ENCODE measurements at places on chromosomes 16 and 17.

- peak; percentile 17 for DNase-seq
Measured at GRCh38 chr17:79081571-79082276, 7.1 kb downstream of the ENGASE start.

DNA sequence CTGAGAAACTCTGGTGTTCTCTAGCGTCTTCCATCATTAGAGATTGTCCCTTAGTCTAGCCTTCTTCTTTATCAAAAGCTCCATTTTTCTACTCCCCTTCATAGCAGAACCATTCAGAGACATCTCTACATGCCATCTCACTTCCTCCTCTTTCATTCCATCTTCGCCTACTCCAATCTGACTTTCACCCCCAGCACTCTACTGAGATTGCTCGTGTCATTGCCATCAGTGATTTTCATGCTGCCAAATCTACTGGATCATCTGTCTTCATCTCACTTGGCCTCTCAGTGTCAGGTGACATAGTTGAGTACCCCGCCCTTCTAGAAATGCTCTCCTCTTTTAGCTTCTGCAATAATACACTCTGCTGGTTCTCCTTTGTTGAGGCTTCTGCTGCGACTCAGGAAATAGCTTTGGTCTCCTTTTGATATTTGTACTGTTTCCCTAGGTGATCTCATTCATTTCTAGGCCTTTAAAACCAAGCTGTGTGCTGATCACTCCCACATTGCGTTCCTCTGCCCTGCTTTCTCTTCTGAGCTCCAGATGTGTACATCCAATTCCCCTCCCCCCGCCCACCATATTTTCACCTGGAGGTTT is 119.1 kb downstream of the FTO start:
- no peak for DNase-seq

DNA sequence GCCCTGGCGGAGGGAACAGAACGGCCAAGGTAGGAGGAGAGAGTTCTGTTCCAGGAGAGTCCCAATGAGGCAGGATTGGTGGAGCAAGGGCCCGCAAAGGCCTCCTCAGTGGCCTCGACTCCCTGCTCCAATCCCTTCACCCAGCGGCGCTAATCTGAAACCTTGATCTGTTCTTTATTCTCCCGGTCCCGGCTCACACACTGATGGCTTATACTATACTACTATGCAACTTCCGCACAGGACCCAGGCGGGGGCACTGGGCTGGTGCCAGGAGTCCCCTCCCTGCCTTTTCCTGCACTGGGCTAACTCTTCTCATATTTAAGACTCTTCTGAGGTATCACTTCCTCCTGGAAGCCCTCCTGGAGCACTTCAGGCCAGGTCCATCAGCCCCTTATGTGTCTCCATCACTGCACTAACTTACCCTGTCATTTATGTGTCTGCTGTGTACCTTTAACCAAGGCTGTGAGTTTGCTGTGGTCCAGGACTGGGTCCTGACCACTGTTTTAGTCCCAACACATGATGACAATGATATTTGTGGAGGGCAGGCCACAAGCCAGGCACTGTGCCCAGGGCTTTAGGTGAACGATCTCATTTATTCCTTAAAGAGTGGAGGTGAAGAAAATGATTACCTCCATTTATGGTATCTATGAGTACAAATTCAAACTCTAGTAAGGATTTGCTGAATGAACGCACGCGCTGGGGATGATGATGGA is 6.8 kb downstream of the CCDC102A start:
- DNase-seq: no peak

- peak; percentile 59 for DNase-seq
Measured at GRCh38 chr16:19680881-19681340, 37.1 kb downstream of the KNOP1 start.

DNA sequence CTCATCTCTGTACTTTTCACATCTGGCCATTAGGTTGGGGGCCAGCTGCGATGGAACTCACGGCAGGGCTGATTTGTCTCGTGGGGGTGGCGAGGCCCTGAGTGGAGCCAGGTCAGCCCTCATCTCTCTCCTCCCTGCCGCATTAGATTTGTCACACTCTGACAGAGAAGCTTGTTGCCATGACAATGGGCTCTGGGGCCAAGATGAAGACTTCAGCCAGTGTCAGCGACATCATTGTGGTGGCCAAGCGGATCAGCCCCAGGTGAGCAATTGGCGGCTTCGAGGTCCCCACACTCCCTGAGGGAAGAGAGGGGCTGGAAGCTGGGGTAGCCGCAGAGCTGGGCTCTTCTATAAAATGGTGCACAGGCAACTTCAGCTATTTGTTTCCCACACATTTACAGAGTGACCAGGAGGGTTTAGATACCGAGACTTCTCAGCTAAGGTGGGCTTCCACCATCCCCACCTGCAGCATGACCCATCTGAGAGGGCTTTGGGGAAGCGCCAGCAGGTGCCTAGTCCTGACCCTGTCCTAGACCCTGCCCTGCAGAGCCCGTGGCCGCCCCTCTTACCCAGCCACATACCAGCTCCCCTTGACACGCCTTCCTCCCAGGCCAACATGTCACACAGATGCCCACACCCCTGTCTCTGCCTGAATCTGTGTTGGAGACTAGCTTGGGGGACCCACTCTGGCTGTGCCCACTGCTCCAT is 8.4 kb downstream of the TMEM98 start:
- DNase-seq: no peak

DNA sequence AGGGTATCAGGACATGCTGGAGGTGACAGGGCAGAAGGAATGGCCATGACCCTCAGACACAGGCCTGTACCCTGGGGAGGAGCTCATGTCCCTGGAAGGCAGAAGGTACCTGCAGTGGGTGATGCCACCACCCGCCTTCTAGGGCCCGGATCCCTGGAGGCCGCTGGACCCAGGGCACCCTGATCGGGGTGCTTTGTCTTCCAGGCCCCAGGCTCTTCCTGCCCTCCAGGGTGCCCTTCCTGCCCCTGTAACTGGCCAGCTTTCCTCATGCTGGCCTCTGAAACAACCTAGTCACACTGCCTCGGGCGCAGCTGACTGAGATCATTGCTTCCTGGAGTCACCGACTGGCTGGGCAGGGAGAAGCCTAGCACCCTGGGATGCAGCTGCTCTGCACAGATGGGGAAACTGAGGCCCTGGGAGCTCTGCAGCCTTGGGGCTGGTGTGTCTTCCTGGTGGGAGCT is 5.8 kb downstream of the ADCY7 start:
- DNase-seq: peak; percentile 23

DNA sequence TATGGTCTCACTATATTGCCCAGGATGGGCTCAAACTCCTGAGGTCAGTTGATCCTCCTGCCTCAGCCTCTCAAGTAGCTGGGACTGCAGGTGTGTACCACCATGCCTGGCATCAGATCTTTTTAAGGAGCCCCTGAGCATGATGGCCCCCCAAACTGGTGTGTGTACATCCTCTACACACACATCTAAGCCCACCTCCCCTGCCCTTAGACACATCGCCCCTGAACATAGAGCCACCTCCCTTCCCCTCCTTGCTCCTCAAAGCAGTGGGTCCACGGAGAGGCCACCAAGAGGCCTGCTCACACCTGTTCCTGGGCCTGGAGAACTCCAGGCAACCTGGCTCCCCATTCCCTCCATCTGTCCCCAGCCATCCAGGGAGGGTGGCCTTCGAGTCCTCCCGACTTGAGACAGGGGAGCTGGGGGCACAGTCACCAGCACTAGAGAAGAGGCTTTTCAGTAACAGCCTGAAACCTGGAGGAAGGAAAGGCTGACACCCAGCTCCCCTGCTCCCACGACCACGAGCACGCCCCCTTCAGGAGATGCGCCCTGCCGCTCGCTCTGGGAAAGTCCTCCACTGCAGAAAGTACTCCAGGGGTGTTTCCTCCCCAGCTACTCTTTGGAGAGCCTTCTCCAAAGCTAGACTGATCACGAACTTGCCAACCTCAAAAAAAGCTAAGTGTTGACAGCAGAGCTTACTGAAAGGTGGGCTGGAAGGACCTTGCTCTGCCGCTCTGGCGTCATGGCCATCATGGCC is 12.6 kb upstream of the PRR29 start:
- peak; percentile 55 for DNase-seq

DNA sequence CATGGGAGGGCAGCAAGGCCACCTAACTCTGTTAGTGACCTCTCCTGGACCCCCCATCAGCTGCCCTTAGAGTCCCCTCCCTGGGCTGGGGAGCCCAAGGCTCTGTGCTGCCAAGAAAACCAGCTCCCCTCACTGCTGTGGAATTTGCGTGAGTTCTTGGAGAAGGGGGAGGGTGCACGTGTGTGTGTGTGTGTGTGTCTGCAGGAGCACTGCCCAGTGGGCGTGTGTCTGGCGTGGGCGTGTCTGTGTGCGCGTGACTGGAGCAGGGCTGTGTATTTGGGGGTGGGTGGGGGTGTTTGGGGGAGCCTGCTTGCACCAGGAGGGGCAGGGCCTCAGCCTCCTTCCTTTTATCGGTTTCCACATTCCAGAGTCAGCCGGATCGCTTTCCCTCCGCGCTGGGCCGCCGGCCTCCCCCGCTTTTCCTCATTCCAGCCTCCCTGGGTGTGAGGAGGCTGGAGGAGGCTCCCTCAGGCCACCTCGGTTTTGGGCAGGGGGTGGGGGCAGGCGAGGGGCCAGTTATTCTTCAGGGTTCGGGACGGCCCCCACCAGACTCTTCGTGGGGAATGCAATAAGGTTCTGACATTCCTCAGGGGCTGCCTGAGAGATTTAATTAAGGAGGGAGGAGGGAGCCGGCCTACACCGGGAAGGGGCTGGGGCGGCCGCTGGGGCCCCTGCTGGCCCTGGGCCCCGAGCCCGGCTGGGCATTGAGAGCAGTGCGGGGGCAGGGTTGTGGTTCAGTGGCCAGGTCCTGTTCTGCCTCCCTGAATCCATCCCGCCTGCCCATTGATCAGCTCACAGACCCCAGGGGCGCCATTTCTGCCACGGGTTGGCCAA is 2.5 kb downstream of the VASN start:
- peak; percentile 81 for DNase-seq

GRCh38 chr17:2949469-2950044 is 113.8 kb downstream of the OR1D5 start:
- DNase-seq: no peak

GRCh38 chr17:55223524-55223923 is 41.2 kb upstream of the HLF start:
- DNase-seq: no peak

GRCh38 chr17:42408061-42408460 is 15.0 kb downstream of the CAVIN1 start:
- no peak for DNase-seq

GRCh38 chr17:51703361-51704341 is 443.3 kb downstream of the UTP18 start:
- peak; percentile 59 for DNase-seq

DNA sequence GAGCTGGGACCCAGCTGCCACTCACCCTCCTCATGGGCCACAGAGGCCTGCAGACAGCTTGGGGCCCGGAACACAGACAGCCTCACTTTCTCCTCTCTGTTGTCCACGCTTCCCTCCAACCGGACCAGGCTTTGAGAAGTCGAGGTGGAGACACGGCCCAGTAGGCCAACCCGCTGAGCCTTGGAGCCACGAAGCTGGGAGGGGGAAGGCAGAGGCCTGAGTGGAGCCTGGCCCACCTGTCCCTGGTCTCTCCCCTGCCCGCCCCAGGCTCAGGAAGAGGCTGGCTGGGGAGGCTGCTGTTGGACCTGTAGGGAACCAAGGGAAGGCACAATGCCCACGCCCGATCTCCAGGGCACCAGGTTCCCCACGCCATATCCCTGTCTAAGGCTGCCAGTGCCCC is 48.1 kb downstream of the RMI2 start:
- DNase-seq: no peak

- no peak for DNase-seq
Measured at GRCh38 chr17:8056232-8056975, 17.5 kb downstream of the ALOX15B start.

DNA sequence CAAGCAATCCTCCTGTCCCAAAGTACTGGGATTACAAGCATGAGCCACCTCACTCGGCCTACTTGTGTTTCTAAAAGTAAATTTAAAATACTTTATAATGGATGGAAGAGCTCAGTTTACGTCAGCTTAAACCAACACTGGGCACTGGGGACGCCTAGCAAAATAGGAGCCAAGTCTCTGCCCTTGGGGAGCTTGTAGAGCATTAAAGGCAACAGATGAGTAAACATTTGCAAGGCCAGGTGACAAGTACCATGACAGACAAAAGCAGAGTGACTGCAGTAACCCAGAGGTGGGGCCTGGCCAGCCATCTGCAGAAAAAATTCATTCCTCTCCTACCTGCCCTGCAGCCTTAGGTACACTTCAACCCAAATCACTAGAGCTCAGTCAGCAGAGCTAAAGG is 12.1 kb upstream of the NLK start:
- no peak for DNase-seq

DNA sequence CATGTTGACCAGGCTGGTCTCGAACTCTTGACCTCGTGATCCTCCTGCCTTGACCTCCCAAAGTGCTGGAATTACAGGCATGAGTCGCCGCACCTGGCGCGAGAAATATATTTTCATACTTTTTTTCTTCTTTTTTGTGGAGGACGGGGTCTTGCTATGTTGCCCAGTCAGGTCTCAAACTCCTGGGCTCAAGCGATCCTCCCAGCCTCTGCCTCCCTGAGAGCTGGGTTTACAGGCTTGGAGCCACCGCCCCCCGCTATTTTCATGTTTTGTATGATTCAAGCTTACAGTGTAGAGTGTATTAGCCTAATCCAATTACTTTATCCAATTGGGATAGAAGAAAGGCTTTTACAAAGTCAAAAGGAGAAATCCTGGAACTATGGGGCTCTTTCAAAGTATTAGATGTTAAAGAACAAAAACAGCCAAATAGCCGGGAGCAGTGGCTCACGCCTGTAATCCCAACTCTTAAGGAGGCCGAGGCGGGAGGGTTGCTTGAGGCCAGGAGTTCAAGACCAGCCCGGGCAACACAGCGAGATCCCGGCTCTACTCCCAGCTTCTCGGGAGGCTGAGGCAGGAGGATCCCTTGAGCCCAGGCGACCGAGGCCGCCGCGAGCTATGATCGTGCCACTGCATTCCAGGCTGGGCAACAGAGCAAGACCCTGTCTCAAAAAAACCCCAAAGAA is 1.4 kb upstream of the MAP1LC3B start:
- no peak for DNase-seq

DNA sequence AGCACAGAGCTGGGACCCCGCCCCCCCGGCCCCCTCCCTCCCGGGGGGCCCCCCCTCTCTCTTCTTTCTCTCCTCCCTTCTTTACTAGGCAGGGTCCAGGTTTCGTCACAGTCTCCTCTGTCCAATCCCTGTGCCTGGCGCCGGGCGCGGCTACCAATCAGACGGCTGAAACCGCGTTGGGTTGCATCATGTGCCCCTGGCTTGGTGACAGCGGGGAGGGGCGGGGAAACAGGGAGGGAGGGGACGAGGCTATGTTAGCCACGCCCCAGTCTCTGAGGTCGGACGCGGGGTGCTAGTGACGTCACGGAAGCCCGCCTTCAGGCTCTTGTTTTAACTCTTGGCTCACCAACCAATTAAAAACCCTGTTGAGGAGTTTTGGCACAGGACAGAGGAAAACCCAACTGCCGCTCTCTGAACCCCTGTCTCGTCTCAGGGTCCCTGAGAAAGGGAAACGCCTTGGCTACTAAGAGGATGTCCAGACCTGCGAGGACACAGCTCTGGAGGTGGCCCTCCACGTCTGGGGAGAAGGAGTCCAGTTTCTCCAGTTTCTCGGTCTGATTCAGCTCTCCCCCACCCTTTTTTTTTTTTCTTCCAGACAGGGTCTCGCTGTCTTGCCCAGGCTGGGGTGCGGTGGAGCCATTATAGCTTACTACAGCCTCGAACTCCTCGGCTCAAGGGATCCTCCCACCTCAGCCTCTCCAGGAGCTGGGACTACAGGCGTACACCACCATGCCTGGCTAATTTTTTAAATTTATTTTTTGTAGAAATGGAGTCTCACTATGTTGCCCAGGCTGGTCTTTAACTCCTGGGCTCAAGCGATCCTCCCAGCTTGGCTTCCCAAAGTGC is 441 bp upstream of the PLEKHH3 start:
- peak; percentile 100 for DNase-seq

Data from psoas muscle (tissue), 8 donors.